Melanocyte of skin (primary cell): ENCODE measurements at places on chromosomes 3 and 15. TPM values are rescaled to one million over a fixed set of nuclear protein-coding genes. Genes with fewer than 3 reads are reported as not detected.

Gene TUSC7
- not detected in 2 replicates for total RNA-seq

Gene SAXO2
- total RNA-seq: 1.5 and 2.7 TPM in 2 replicates

Gene APBA2
- 31.3 and 43.6 TPM in 2 replicates for total RNA-seq

Gene KLHL24
- total RNA-seq: 25.3 and 45.2 TPM in 2 replicates

Gene ITGB5
- 30.3 and 84.0 TPM in 2 replicates for total RNA-seq

Gene PFN2
- total RNA-seq: 206 and 231 TPM in 2 replicates

Gene DYNLT2B
- total RNA-seq: 5.5 and 5.8 TPM in 2 replicates

Gene TTLL13
- not detected in 2 replicates for total RNA-seq

Gene TIGIT
- not detected in 2 replicates for total RNA-seq
